ENCODE measurements at places on chromosomes 2 and 18. TPM values are rescaled to one million over a fixed set of nuclear protein-coding genes. Genes with fewer than 3 reads are reported as not detected.
A peak's percentile ranks its signal among the peaks of the same experiment; 100 is the strongest.

Gene TLX2
- total RNA-seq: not detected

Gene BIN1
- 30.1 TPM for total RNA-seq

Gene MBD5
- 63.8 TPM for total RNA-seq

Gene PARD3B
- 24.6 TPM for total RNA-seq

Gene MROH2A
- total RNA-seq: not detected

Gene GAL3ST2
- not detected for total RNA-seq

Gene PIK3C3
- total RNA-seq: 45.9 TPM

GRCh38 chr18:24875286-24875685 lies 414.8 kb downstream of the HRH4 start:
- no peak overlapping the region for H3K27ac ChIP-seq
- no peaks in the 10 kb centered on the region for H3K36me3 ChIP-seq
- DNase-seq: no peak
- H3K4me1 ChIP-seq: no peaks in the 10 kb centered on the region

- no peak overlapping the region for H3K4me3 ChIP-seq
- no peak overlapping the region for H3K27ac ChIP-seq
- H3K4me1 ChIP-seq: peaks cover 7% of the 10 kb centered on the region
- no peak for DNase-seq
Measured at GRCh38 chr2:45901468-45902032, 250.1 kb downstream of the PRKCE start.

DNA sequence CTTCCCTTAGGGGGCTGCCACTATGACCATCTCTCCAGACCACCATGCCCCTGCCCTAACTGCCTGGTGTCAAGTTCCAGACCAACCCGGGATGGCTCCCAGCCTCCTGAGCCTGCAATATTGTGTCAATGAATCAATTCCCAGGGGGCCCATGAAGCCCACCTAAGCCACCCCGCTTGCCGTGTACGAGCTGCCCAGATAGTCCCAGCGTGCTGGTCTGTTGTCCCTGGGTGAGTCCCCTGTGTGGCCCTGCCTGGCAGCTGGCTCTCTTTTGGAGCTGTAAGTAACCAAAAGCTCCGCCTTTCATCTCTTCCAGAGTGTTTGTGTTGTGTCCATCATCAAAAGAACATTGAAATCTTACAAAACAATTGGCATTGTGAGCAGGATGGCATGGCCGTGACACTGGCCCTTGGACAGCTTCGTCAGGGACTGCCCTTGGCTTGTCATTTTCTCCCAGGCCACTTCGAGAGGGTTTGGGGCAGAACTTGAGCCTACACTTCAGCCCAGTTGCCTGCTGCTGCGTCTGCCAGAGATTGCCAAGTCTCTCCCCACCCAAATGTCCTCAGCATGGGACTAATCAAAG lies 11.3 kb upstream of the MAL start:
- no peaks in the 10 kb centered on the region for H3K27me3 ChIP-seq
- DNase-seq: no peak
- no peak overlapping the region for H3K27ac ChIP-seq
- no peaks in the 10 kb centered on the region for H3K36me3 ChIP-seq
- H3K4me1 ChIP-seq: no peaks in the 10 kb centered on the region

- H3K27ac ChIP-seq: no peak overlapping the region
- no peak for DNase-seq
- peaks cover 61% of the 10 kb centered on the region for H3K27me3 ChIP-seq
- H3K36me3 ChIP-seq: no peaks in the 10 kb centered on the region
Measured at GRCh38 chr2:241863536-241863954, 4.9 kb upstream of the PDCD1 start.

- no peaks in the 10 kb centered on the region for H3K27me3 ChIP-seq
- no peak for DNase-seq
- H3K27ac ChIP-seq: no peak overlapping the region
- no peak overlapping the region for H3K4me3 ChIP-seq
- no peaks in the 10 kb centered on the region for H3K36me3 ChIP-seq
Measured at GRCh38 chr2:57497489-57498096, 549.0 kb upstream of the VRK2 start.

DNA sequence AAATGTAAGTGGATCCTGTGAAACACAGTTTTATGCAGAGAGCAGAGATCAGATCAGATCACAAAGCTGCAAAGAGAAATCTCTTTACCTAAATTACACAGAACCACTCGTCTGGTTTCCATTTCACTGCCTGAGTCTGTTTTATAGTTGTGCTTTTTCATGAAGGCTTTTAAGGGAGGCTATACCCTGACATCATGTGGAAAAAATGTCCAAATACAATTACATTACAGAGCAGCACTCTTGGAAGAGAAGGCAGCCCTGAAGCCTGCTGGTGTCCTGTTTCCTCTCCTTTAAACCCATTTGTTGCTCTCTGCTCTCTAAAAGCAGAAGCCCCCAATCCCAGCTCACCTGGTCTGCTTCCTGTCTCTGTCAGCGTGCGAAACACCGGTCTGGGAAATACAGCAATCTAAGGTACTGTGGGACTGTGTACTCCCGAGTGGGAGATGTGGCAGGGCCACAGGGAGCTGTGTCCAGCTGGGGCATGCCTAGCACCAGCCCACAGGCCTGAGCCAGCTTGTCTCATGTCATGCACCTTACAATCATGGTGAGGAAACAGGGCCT lies 24.8 kb upstream of the ZFP36L2 start:
- no peaks in the 10 kb centered on the region for H3K27me3 ChIP-seq
- peaks cover 6% of the 10 kb centered on the region for H3K4me1 ChIP-seq
- peak overlapping the region; percentile 81 for H3K27ac ChIP-seq
- no peaks in the 10 kb centered on the region for H3K36me3 ChIP-seq
- peak; percentile 44 for DNase-seq
- H3K4me3 ChIP-seq: no peak overlapping the region

- H3K27ac ChIP-seq: no peak overlapping the region
- no peaks in the 10 kb centered on the region for H3K36me3 ChIP-seq
- H3K4me1 ChIP-seq: no peaks in the 10 kb centered on the region
- no peak overlapping the region for H3K4me3 ChIP-seq
- no peak for DNase-seq
Measured at GRCh38 chr2:10094271-10094814, 14.1 kb upstream of the CYS1 start.

GRCh38 chr2:31324016-31324633 lies 90.2 kb downstream of the EHD3 start:
- no peaks in the 10 kb centered on the region for H3K27me3 ChIP-seq
- no peaks in the 10 kb centered on the region for H3K4me1 ChIP-seq
- H3K36me3 ChIP-seq: no peaks in the 10 kb centered on the region
- no peak for DNase-seq
- peak overlapping the region; percentile 16 for H3K27ac ChIP-seq
- peak overlapping the region; percentile 24 for H3K4me3 ChIP-seq

GRCh38 chr2:43792653-43793052 lies 18.8 kb downstream of the DYNC2LI1 start:
- peaks cover 12% of the 10 kb centered on the region for H3K36me3 ChIP-seq
- H3K27ac ChIP-seq: no peak overlapping the region
- H3K27me3 ChIP-seq: no peaks in the 10 kb centered on the region
- H3K4me1 ChIP-seq: no peaks in the 10 kb centered on the region
- no peak for DNase-seq

- H3K4me3 ChIP-seq: no peak overlapping the region
- H3K27ac ChIP-seq: no peak overlapping the region
- DNase-seq: no peak
Measured at GRCh38 chr2:51650769-51651168, 618.8 kb upstream of the NRXN1 start.

DNA sequence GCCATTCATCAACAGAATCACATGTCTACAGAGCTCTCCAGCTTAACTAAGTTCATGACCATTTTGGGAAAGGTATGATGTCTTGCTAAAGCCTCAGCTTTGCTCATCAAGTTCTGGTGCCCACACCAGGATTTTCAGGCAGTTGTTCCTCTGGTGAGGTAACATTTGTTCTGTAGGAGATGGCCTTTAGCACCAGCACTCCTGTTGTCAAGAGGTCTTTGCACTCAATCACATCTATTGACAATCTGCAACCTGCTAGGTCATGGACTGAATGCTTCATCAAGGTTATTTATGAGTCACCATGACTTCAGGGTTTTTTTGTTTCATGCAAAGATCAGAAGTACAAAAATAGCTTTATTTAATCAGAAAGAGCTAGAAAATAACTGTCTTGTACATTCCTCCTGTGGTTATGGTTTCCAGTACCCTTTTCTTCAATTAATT lies 36.6 kb upstream of the VIT start:
- H3K36me3 ChIP-seq: no peaks in the 10 kb centered on the region
- H3K4me3 ChIP-seq: no peak overlapping the region
- no peaks in the 10 kb centered on the region for H3K4me1 ChIP-seq
- no peak overlapping the region for H3K27ac ChIP-seq
- DNase-seq: no peak

- H3K4me3 ChIP-seq: no peak overlapping the region
- no peak overlapping the region for H3K27ac ChIP-seq
- peaks cover 4% of the 10 kb centered on the region for H3K4me1 ChIP-seq
- no peaks in the 10 kb centered on the region for H3K27me3 ChIP-seq
Measured at GRCh38 chr2:234308073-234308812, 188.6 kb downstream of the ARL4C start.

DNA sequence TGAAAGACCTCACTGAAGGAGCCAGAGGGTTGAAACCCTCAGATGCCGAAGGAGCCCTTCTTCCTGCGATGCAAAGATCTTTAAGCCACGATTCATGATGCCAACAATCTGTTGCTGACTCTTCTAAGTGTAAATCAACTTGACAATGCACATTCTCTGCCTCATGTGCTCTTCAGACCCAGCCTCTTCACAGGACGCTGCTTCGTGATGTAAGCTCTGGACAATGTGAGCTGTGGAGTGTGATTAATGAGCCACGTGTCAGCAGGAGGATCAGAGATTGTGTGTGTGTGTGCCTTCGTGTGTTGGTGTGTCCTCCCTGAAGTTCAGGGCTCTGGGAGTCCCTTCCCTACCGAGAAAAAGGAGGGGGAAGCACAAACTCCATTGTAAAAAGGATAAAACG lies 26.5 kb upstream of the TWIST2 start:
- no peak overlapping the region for H3K4me3 ChIP-seq
- no peaks in the 10 kb centered on the region for H3K4me1 ChIP-seq
- no peak for DNase-seq
- no peaks in the 10 kb centered on the region for H3K27me3 ChIP-seq
- H3K36me3 ChIP-seq: no peaks in the 10 kb centered on the region

GRCh38 chr2:30362468-30363081 lies 84.5 kb upstream of the LCLAT1 start:
- no peaks in the 10 kb centered on the region for H3K27me3 ChIP-seq
- peak overlapping the region; percentile 65 for H3K27ac ChIP-seq
- H3K36me3 ChIP-seq: no peaks in the 10 kb centered on the region

- no peak overlapping the region for H3K4me3 ChIP-seq
- H3K27ac ChIP-seq: peak overlapping the region; percentile 76
- no peaks in the 10 kb centered on the region for H3K36me3 ChIP-seq
- no peak for DNase-seq
- no peaks in the 10 kb centered on the region for H3K4me1 ChIP-seq
- H3K27me3 ChIP-seq: no peaks in the 10 kb centered on the region
Measured at GRCh38 chr2:128373451-128374000, 54.9 kb upstream of the HS6ST1 start.

DNA sequence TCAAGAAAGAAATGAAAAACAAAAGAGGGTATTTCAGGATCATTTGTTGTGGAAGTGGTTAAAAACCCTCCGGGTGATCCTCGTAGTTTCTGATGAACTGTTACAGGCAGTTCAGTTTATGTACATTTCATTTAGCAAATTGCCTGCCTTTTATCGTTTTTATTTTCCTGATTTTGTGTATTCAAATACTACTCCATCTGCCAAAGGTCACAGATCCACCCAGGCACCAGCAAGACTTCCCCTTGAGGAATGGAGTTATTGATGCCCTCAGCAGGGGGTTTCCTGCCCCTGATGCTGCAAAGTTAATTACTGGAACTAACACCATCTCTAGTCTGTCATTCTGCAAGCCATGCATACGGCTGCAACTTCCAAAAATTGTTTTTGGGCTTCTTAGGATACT lies 641.9 kb downstream of the SLC4A3 start:
- no peaks in the 10 kb centered on the region for H3K36me3 ChIP-seq
- no peaks in the 10 kb centered on the region for H3K27me3 ChIP-seq
- no peaks in the 10 kb centered on the region for H3K4me1 ChIP-seq
- no peak for DNase-seq
- H3K4me3 ChIP-seq: no peak overlapping the region

DNA sequence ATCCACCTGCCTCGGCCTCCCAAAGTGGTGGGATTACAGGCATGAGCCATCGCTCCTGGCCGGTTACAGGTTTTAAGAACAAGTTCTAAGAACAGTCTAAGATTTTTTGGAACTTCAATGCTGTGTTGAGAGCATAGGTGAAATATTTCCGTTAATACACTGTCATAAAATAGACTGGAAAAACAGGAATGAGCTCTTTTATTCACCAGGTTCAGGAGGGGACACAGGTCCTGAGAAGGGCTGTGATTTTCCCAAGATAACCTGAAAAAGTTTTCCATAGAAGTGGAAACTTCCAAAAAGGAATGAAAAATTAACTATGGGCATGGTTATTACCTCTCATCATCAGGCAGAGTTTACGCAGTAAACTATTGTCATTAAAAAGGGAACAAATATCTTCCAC lies 97.6 kb upstream of the TMEM178A start:
- no peak for DNase-seq
- peak overlapping the region; percentile 60 for H3K27ac ChIP-seq
- no peaks in the 10 kb centered on the region for H3K27me3 ChIP-seq
- H3K36me3 ChIP-seq: no peaks in the 10 kb centered on the region
- H3K4me1 ChIP-seq: no peaks in the 10 kb centered on the region

DNA sequence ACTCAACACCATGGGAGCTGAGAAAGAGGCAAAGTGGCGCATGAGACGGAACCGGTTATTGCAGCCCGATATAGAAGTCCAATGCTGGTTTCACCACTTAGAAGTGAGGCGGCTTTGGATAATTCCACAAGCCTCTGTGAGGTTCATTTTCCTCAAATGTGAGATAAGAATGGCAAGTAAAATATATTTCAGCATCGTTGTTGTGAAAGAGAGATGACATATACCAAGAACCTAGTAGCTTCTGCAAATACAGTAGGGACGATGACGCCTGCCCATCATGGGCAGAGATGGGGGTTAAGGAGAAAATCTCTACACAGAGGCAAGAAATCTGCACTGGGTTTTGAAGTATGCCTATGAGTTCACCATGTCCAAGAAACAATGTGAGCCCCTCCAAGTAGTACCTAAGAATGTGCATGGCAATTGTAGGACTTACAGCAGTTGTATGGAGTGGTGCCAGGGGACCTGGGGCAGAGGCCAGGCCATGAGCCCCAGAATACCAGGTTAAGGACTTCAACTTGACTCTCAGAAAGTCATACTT lies 352.0 kb downstream of the RNF144A start:
- no peak overlapping the region for H3K27ac ChIP-seq
- no peak for DNase-seq
- H3K4me3 ChIP-seq: no peak overlapping the region
- no peaks in the 10 kb centered on the region for H3K36me3 ChIP-seq
- H3K27me3 ChIP-seq: no peaks in the 10 kb centered on the region

- no peaks in the 10 kb centered on the region for H3K27me3 ChIP-seq
- H3K27ac ChIP-seq: no peak overlapping the region
- H3K4me1 ChIP-seq: no peaks in the 10 kb centered on the region
- no peak overlapping the region for H3K4me3 ChIP-seq
- no peak for DNase-seq
- H3K36me3 ChIP-seq: no peaks in the 10 kb centered on the region
Measured at GRCh38 chr2:179773986-179774385, 87.4 kb downstream of the ZNF385B start.
